AG04449 (cell line): ENCODE measurements at places on chromosomes 11 and 22.
A peak's percentile ranks its signal among the peaks of the same experiment; 100 is the strongest.

DNA sequence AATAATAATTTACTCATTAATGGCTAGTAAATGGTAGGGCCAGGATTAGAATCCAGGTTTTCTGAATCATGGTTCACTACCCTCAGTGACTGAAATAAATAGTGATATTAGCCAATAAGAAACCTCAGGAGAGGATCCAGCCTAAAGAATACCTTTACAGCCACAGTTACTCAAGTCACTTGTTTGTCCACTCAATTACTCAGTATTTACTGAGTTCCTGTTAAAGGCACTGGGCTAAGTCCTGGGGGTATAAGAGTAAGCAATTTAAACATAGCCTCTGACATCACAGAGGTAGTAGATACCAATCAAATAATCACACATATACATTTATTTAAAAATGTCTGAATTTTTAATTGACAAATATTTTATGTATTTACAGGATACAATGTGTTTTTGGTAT, 56.8 kb upstream of the GAB2 start:
- DNase-seq, result no peak

DNA sequence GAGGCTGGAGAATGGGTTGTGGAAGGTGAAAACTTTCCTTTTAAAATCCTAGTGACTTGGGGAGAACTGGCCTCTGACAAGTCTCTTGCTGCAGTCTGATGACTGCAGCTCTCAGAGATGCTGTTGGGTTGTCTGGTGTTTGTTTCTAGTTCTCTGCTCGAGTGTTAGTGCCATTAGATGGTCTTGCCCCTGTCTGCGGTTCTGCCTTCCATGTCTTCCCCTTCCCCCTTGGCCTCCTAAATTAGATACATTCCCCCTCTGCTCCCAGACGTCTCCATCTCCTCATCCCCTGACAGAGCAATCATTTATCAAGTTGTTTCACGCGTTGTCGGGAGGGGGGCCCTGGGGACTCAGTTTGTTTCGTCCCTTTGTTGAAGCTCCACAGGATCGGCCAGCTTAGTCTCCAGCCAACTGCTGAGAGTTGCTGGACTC, 67.7 kb downstream of the CECR2 start:
- DNase-seq, result no peak

DNA sequence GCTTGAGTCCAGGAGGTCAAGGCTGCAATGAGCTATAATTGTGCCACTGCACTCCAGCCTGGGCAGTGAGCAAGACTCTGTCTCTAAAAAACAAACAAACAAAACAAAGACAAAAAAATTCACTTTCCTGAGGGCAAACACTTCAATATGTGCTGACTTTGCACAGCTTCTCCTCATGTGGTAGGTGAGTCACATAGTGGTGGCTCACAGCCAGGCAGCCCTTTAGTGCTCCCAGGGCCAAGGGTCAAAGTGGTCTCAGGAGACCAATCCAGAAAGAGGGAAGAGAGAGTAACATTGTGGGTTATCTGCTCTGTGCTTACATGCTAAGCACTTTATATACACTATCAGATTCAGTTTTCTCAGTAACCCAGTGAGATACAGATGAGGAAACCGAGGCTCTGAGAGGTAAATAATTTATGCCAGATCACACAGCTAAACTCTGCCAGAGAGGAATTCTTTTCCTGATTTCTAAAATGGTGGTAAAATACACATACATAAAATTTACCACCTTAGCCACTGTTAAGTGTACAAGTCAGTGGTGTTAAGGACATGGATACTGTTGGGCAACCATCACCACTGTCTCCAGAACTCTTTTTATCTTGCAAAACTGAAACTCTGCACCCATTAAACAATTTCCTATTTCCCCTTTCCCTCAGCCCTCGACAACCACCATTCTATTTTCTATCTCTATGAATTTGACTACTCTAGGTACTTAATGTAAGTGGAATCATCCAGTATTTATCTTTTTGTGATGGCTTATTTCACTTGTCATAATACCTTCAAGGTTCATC, 231.7 kb upstream of the NARS2 start:
- DNase-seq, result no peak

DNA sequence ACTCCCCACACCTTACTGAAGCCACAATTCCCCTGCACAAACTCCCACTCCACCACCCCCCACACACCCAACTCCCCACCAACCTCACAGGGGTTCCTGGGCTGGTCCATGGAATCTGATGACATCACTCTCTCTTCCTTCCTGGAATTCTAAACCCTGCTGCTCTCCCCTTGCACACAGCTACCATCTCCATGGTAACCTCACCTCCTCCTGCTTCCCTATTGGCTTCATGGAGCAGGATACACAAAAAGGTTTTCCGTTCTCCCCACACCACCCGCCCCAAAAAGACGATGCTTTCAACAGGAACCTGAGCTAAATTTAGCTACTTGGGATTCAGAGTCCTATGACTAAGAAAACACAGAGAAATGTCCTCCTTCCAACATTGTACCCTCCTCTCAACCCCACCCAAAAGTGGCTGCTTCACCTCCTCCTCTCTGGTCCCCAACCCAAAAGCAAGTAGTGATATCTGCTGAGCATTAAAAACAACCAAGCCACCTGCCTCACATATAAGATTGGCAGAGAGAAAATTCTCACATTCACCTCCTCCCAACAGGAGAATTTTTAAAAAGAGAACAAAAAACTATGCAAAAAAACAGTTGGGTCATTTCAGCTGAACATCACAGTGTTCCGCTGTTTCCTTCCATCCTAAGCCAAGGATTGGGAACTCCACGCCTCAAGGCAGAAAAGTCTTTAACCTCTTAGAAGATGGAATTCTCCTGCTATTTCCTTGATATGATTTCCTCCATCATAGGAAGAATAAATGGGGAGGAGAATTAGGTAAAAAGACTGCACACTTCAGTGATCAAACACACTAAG, 66.9 kb downstream of the RBFOX2 start:
- DNase-seq, result peak; percentile 70

DNA sequence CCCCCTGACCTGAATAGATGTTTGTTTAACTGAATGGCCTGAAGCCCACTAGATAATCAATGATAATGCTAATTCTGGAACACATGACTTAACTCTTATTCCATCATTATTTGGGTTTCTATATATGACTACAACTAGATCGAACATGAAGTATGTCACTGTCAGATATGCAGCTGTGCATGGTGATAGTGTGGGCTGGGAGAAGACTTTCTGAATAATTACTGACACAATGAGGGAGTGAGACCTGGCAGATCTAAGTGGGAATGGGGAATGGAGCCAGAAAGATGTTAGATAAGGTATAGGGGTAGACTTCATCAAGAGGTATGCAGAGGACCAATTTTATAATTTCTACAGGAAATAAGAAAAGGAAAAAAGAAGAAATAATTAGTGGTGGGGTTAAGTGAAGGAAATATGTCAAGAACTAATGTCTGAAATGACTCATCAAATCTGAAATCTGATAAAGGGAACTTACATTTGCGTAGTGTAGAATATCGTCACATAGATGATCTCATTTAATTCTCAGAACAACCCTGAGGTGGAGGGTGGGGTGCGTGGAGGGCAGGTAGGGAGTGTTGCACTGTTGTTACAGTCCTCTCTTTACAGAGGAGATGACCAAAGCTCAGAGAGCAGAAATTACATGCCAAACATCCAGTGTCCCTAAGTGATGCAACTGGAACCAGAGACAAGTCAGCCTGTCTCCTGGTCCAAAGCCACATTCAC, 68.2 kb upstream of the EED start:
- no peak for DNase-seq

DNA sequence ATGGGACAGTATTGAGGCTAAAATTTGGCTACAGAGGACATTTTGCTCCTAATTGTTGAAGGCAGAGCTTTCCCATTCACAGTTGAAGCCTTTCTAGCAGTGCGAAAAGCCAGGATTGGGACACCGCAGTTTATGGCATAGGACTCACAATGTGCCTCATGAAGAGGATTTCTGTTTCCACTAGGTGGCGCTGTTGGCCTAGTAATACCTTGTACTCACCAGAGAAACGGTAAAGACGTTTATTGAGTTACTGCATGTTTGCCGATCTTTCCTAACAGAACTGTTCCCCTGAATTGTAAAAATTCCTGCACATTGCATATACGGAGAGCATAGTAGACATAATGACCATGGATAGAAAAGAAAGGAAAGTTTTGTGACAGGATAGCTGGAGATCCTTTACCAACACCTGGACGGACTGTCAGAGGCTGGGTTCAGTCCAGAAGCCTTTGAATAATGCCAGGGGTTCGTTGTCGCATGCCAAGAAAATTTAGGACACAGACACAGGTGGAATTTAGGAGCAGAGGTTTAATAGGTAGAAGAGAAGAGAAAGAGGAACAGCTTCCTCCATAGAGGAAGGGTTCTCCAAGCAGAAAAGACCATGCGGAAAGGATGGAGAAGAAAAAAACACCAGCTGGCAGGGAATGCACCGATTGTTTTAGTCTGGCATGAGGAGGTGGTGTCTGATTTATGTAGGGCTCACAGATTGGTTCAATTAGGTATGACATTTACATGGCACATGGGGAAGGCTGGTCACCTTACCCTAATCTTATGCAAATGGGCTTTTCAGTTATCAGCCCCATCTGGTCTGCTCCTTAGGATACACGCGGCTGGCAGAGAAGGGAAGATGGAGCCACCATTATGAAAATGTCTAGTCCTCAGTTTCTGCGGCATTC, 10.8 kb upstream of the OR51D1 start:
- DNase-seq, result peak; percentile 24
